ENCODE measurements at places on chromosomes 12 and 14. TPM values are rescaled to one million over a fixed set of nuclear protein-coding genes. Genes with fewer than 3 reads are reported as not detected.

The FZD10 gene
- not detected for polyA plus RNA-seq

The CAPZA3 gene
- not detected for polyA plus RNA-seq

DNA sequence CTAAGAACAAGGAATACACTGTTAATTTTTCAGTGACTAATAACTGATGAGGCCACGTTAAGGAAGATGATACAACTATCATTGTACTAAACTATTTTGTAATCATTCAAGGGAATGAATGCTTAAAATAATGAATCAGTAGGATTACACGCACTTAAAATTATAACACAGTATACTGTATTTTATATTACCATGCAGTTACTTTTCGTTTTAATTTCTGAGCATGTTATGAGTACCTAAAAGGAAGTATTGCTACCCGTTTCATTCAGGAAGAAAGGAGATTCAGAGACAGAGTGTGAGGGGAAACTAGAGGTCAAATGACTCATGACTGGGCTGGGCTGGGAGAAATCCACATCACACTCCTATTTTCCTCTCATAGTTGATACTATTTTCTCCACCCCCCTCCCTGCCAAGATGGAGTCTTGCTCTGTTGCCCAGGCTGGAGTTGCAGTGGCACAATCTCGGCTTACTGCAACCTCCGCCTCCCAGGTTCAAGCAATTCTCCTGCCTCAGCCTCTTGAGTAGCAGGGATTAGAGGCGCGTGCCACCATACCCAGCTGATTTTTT lies 202.0 kb downstream of the PPM1H start:
- no peak overlapping the region for H3K27ac ChIP-seq
- H3K4me3 ChIP-seq = no peak overlapping the region
- no peak for DNase-seq

GRCh38 chr14:59511916-59512575 lies 27.7 kb downstream of the JKAMP start:
- no peaks in the 10 kb centered on the region for H3K4me1 ChIP-seq
- DNase-seq = no peak
- no peaks in the 10 kb centered on the region for H3K27me3 ChIP-seq
- no peak overlapping the region for H3K27ac ChIP-seq
- H3K4me3 ChIP-seq = no peak overlapping the region

- DNase-seq = no peak
- H3K4me3 ChIP-seq = no peak overlapping the region
These were observed 601.8 kb downstream of the SLC16A7 start for GRCh38 chr12:60197589-60197988.

DNA sequence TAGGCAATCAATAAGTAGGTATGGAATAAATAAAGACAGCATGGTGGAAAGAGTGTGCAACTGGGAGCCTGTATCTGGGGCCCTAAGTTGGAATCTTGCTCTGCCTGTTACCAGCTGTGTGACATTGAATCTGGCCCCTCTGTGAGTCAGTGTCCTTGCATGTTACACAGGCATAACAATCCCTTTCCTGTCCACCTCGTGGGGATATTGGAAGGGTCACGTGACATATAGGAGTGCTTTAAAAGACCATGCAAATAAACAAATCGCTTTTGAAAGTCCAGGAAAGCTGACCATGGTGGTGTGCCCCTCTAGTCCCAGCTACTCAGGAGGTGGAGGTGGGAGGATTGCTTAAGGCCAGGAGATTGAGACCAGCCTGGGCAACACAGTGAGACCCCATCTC lies 51.1 kb upstream of the VRK1 start:
- H3K4me3 ChIP-seq = no peak overlapping the region
- H3K4me1 ChIP-seq = peaks cover 3% of the 10 kb centered on the region
- no peak overlapping the region for H3K27ac ChIP-seq

The GAPDH gene
- polyA plus RNA-seq = 1,770 TPM

GRCh38 chr12:131102991-131103668 lies 149.4 kb downstream of the ADGRD1 start:
- H3K36me3 ChIP-seq = no peaks in the 10 kb centered on the region
- no peak for DNase-seq
- no peaks in the 10 kb centered on the region for H3K27me3 ChIP-seq
- peaks cover 16% of the 10 kb centered on the region for H3K4me1 ChIP-seq
- no peak overlapping the region for H3K4me3 ChIP-seq

GRCh38 chr12:78392918-78393317 lies 471.7 kb upstream of the SYT1 start:
- no peaks in the 10 kb centered on the region for H3K4me1 ChIP-seq
- H3K27ac ChIP-seq = no peak overlapping the region
- H3K27me3 ChIP-seq = no peaks in the 10 kb centered on the region
- H3K4me3 ChIP-seq = no peak overlapping the region

DNA sequence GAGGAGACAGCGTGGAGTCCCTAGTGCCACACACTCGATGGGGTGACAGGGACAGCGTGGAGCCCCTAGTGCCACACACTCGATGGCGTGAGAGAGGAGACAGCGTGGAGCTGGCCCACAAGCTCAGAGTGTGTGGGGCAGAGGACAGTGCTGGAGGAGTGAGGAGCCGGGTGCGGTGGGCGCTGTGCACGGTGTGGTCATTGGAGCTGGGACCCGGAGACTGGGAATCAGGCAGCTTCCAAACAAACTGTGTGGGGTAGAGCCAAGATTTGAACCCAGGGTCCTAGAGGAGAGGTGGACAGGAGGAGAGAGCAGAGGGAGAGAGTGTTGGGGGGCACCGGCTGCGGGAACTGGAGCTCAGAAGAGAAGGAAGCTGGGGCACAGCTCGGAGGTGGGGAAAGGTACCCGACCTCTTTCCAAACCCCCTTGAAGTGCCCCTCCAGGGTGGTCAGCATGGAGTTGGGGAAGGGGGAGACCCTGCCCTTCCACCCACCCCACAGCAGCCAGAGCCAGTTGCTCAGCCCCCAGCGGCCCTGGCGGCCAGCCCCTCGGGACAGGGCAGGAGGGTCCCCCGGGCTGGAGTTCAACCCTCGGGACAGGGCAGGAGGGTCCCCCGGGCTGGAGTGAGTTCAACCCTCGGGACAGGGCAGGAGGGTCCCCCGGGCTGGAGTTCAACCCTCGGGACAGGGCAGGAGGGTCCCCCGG lies 91.0 kb downstream of the NOC4L start:
- DNase-seq = no peak
- no peak overlapping the region for H3K4me3 ChIP-seq
- no peaks in the 10 kb centered on the region for H3K36me3 ChIP-seq
- no peak overlapping the region for H3K27ac ChIP-seq
- H3K27me3 ChIP-seq = no peaks in the 10 kb centered on the region
- H3K4me1 ChIP-seq = no peaks in the 10 kb centered on the region

DNA sequence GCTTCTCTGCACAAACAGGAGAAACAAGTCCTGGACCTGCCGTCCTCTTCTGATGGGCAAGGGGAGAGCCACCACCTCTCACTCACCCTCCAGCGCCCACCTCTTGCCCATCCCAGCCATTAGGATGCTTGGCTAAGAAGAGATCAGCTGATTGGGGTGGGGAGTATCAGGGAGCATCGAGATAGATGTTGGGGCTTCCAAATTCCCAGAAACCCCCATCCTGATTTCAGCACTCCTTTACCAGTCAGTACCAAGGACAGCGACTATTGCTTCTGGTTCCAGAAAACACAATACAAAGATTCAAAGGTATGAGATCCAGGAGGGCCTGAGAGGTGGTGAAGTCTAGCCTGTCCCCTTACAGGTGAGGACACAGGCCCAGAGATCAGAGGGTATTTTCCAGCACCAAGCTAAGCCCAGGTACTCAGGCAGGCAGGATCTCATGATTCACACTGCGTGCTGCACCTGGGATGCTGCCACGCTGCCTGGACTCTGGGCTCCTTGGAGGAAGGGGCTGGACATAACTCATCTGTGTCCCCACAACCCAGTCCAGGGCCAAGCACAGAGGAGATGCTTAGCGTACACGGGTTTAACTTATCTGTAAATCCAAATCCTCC lies 76.6 kb downstream of the TUNAR start:
- DNase-seq = no peak
- no peak overlapping the region for H3K27ac ChIP-seq
- no peaks in the 10 kb centered on the region for H3K4me1 ChIP-seq

The LBHD2 gene
- polyA plus RNA-seq = not detected

DNA sequence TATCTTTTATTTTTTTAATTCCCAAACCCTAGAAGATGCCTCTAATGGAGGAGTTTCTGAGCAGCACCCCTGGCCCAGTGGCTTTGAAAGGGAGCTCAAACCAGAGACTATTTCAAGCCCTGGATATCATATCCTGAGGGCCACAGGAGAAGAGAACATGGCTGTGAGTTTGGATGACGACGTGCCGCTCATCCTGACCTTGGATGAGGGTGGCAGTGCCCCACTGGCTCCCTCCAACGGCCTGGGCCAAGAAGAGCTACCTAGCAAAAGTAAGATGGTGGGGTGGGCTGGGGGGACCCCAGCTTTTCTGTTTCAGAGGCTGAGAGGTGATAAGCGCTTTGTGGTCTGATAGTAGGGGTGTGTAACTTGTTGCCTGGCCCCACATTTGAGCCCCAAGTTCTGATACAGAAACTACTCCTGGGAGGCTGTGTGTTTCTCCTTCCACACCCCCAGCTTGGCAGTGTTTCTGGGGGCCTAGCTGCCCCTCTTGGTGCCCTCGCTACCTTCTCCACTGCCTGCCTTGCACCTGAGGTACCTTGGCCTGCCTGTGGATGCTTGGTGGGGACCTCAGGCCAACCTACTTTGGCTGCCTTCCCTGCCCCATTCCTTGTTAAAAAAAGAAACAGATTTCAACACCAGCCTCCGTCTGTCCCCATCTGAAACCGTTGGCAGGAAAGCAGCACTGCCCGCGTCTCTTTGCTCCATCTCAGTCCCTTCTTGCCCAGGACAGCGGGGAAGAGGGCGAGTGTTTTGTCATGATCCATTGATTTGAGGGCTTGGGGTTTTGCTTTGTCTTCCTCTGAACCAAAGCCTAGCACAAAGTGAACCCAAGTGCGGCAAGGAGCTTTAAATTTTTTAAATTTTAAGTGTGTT lies 5.7 kb downstream of the TPCN1 start:
- peaks cover 57% of the 10 kb centered on the region for H3K4me1 ChIP-seq
- H3K27me3 ChIP-seq = no peaks in the 10 kb centered on the region
- no peak for DNase-seq
- H3K4me3 ChIP-seq = no peak overlapping the region
- no peak overlapping the region for H3K27ac ChIP-seq
- H3K36me3 ChIP-seq = peaks cover 15% of the 10 kb centered on the region

The ASPG gene
- not detected for polyA plus RNA-seq

DNA sequence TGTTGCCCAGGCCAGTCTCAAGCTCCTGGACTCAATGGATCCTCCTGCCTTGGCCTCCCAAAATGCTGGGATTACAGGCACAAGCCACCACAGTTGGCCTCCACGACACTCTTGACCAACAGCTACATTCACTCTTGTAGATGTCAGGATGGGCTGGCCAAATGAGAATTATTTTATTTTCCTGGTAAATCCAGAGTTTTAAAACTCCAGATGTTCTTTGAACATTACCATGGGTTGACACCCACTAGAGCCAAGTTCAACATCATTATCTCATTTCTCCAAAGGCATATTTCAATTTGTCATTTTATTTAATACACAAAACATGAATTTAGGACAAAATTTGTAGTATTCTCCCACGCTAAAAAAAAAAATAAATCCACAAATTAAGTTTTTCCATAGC lies 56.5 kb upstream of the FOXN3 start:
- H3K4me1 ChIP-seq = peaks cover 9% of the 10 kb centered on the region
- no peak overlapping the region for H3K27ac ChIP-seq
- H3K27me3 ChIP-seq = no peaks in the 10 kb centered on the region

GRCh38 chr12:131771965-131772364 lies 56.2 kb upstream of the MMP17 start:
- DNase-seq = no peak

DNA sequence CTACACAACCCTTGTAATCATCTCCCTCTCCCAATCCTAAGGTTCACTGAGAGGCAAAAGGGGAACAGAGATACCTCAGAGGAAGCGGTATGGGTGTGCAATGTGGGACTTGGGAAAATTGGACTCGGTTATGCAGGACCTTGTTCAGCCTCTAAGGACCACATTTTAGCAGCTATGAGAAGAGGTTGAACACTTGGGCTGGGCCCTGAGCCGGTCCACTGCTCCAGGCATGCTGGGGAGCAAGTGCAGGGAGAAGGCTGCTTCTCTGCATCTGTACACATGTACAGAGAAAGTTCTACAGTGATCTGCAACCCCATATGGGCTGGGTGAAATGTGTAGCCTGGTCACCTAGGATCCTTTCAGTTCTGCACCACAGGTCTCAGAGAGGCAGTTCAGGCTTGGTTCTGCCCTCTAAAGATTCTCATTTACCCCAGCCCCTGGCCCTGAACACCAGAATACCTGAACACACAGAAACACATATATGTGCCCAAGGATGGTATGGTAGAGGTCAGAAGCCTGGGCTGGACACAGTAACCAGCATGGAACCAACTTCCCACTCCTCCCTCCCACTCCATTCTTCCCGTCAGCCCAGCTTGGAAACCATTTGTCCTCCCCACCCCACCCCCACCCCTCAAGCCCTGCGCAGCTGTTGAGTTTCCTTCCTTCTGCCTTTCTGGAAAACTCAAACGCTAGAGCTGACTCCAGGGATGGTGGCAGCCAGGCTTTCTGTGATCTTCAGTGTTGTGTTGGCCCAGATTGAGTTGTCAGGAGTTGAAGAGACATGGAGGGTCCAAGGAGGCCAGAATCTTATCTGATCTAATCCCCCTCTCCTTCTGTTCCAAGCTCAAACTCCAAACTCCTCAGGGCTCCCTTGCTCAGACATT lies 10.4 kb downstream of the HOXC5 start:
- H3K4me3 ChIP-seq = no peak overlapping the region
- no peak overlapping the region for H3K27ac ChIP-seq
- H3K4me1 ChIP-seq = peaks cover 13% of the 10 kb centered on the region
- H3K36me3 ChIP-seq = no peaks in the 10 kb centered on the region

DNA sequence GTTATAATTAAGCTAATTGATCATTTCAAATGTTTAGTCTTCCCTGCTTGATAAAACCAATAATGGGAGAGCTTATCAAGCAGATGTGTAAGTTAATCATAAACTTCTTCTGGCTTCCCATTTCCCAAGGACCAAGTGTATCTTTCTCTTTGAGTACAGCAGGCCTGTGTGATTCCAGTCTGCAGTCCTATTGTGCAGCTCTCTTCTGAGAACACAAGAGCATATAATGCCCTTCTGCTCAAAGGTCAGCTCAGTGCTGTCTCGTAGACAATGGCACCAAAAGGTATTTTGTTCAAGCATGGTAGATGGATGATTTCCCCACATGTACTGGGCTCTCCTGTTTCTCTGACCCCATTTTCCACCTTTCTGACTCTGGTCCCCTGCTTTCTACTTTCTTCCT lies 101.8 kb upstream of the DYRK2 start:
- no peak overlapping the region for H3K27ac ChIP-seq
- H3K36me3 ChIP-seq = no peaks in the 10 kb centered on the region
- DNase-seq = no peak
- peaks cover 2% of the 10 kb centered on the region for H3K4me1 ChIP-seq
- H3K27me3 ChIP-seq = no peaks in the 10 kb centered on the region
- no peak overlapping the region for H3K4me3 ChIP-seq

DNA sequence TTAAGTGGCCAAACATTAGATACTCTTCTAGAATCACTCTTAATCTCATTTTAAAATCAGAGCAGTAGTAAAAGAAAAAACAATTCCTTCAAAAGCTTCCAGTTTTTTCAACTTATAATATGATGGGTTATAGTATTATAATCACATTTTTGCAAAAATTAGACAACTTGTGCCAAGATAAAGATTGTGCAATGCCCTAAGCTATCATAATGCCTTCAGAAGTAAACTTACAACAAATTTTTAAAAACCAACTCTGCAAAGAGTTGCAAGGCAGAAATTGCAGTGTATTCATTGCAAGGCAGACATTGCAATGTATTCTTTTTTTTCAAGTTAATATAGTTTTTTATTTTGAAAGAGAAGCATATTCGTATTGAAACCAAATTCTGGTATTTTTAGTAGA lies 47.2 kb upstream of the KITLG start:
- DNase-seq = no peak
- no peaks in the 10 kb centered on the region for H3K4me1 ChIP-seq
- H3K4me3 ChIP-seq = no peak overlapping the region
- no peak overlapping the region for H3K27ac ChIP-seq
- H3K36me3 ChIP-seq = no peaks in the 10 kb centered on the region
